ENCODE measurements at places on chromosomes 7 and 10.

GRCh38 chr7:104790440-104790839 is 223.6 kb upstream of the KMT2E start:
- no peak for DNase-seq

GRCh38 chr7:13152755-13153154 is 465.3 kb downstream of the ARL4A start:
- DNase-seq, result no peak

GRCh38 chr7:130386876-130387275 is 6.6 kb downstream of the CPA1 start:
- DNase-seq, result no peak

- DNase-seq, result no peak
Observed at GRCh38 chr10:104446151-104446550, 92.5 kb downstream of the CFAP58 start.

DNA sequence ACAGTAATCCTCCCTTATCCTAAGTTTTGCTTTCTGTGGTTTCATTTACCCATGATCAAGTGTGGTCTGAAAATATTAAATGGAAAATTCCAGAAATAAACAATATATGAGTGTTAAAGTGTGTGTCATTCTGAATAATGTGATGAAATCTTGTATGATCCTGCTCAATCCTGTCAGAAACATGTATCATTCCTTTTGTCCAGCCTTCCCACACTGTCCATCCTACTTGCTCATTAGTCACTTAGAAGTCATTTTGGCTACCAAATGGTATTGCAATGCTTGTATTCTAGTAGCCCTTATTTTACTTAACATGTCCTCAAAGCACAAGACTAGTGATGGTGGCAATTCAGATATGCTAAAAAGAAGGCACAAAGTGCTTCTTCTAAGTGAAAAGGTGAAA is 1211.2 kb upstream of the SORCS1 start:
- no peak for DNase-seq

GRCh38 chr7:94431176-94431575 is 36.5 kb downstream of the COL1A2 start:
- no peak for DNase-seq

DNA sequence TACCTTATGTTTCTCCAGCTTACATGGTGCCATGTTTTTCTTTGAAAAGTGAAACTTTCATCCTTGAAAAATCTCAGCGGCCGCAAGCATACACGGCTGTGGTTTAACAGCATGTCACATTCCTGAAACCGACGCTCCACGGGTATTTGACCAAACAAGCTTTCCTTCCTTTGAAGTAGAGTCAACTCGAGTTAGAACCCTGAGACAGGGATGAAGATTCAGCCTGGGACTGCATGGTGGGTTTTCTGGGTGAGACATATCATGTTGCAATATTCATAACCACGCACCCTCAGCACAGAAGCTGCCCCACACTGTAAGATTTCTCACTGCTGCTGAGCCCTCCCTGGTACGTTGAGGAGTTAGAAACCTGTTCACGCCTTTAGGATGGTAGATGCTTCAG is 8.1 kb downstream of the CYP26A1 start:
- no peak for DNase-seq

DNA sequence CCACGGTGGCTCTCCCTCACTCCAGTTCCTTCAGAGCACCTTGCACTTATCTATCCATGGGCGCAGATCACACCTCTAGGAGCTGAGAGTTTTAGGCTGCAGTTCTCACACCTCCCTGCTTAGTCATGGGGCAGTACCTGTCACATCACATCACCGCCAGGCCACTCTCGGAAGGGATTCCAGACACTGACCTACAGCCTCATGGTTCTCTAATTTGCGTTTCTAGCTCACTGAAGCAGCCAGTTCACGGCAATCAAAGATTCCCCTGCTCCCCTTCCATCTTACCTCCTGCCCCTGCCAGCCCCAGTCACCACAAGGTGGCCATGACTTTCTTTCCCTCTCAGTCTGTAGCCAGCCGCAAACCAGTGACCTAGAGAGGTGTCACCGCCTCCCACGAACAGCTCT is 34.2 kb downstream of the ADRB1 start:
- DNase-seq, result no peak

GRCh38 chr10:129397198-129397974 is 69.7 kb upstream of the MGMT start:
- DNase-seq, result no peak

DNA sequence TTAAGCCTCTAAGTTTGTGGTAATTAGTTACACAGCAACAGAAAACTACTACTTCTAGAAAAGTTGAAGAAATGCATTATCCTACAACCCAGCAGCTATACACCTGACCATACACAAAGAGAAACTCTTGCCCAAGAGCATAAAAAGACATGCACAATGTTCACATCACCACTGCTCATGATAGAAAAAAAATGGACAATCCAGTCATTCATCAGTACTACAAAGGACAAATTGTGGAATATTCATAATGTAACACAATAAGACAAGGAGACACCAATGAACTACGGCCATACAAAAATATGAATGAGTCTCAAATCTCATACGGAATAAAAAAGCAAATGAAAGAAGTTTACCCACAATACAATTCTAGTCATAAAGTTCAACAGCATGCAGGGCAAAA is 87.4 kb downstream of the ZFAND4 start:
- DNase-seq, result no peak

- no peak for DNase-seq
Observed at GRCh38 chr10:80144696-80145131, 12.2 kb downstream of the PLAC9 start.
